ENCODE measurements at places on chromosomes 7 and 10.

DNA sequence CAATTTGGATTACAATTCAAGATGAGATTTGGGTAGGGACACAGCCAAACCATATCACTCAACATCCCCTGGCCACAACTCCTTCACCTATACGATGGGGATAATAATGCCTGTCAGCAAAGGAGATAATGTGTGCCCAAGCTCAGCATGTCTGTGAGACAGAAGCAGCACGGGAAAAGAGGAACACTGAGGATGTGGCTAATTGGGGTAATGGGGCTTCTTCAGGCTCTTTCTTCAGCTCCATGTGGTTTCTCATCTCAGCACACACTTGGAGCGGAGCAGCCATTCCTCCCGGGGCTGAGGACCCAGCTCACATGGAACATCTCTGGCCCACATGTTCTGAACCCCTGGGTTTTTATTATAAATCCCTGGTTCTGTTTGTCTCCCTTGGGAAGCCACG lies 136.0 kb upstream of the NAMPT start:
- DNase-seq, result no peak

- DNase-seq, result no peak
Measured at GRCh38 chr10:88108115-88108610, 244.7 kb downstream of the PTEN start.

DNA sequence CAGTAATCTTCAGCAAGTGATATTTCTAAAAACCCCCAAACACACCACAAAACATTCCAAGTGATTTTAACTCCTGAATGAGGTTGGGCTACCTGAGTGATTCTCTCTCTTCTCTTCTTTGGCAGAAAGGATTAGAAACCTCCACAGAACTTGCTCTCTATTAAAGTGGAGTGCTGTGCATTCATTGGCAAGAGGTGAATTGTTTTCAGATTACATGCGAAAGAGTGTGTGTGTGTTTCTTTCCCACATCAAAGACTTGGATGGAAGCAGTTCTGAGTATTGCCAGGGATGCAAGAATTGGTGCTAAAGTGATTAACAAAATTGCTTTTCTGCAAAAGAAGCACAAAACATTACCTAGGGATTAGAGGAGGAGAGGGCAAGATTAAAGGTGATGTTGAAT lies 13.1 kb upstream of the FBXW4 start:
- no peak for DNase-seq

GRCh38 chr10:92755725-92756124 lies 66.0 kb downstream of the HHEX start:
- DNase-seq, result no peak

- no peak for DNase-seq
Measured at GRCh38 chr7:1352656-1353271, 106.5 kb downstream of the MICALL2 start.

- DNase-seq, result no peak
Measured at GRCh38 chr10:129956876-129957673, 7.0 kb downstream of the EBF3 start.

DNA sequence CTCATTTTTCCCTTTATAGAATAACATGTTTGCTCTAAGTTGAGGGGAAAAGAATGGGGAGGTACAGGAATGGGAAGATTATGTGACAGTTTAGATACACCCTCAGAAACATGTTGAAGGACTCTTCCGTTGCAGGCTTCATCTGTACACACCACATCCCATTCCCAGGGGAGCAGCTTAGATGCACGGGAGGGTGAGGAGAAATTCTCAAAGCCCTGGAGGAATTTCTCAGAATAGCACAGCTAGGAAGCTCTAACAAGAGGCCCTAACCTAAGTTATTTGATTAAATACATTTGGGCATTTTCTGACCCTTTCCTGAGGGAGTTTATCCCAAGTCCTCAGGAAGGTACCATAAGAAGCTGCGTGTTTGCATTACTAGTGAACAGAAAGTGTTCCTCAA lies 660.2 kb upstream of the IGFBP3 start:
- DNase-seq, result no peak

DNA sequence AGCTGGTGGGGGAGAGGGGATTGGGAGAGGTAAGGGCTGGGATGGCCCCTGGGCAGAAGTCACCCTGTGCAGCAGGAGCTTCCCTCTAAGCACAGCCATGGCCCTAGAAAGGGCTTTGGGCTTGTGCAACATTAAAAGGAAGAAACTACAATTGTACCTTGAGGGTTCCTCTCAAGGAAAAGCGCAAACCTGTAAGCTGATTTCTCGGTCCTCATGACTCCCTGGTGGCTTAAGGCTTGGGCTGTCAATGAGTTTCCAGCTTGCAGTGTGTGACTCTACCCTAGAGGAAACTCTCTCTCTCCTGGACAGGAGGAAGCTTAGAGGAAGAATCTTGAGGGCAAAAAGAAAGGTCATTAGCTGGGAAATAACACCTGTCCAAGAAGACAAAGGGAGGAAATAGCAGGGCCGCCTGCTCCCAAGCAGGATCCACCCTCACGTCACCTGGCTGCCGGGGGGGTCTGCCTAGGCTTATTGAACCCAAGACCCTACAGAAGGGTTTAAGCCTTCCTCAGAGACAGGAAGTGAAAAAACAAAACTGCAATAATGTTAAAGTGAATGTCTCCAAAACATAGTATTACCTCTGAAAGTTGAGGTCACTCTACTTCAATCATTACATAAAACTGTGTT lies 112.5 kb downstream of the WDR11 start:
- no peak for DNase-seq

DNA sequence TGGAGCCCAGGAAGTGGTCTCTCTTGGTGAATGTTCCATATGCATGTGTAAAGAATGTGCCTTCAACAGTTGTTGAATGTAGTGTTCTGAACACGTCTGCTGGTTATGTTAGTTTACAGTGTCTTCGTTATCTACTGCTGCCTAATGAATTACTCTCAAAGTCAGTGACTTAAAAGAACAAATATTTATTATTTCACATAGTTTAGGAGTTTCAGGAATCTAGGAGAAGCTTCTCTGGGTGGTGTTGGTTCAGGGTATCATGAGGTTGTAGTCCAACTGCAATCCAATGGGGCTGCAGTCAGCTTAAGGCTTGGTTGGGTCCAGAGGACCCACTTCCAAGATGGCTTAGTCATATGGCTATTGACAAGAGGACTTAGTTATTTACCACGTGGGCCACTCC lies 36.6 kb upstream of the IGFBP3 start:
- no peak for DNase-seq

- no peak for DNase-seq
Measured at GRCh38 chr7:140225562-140226249, 48.9 kb upstream of the KDM7A start.

GRCh38 chr10:86255405-86256251 lies 111.0 kb downstream of the GRID1 start:
- peak; percentile 15 for DNase-seq
